WTC11 (cell line): ENCODE measurements at places on chromosomes 12 and 14.

DNA sequence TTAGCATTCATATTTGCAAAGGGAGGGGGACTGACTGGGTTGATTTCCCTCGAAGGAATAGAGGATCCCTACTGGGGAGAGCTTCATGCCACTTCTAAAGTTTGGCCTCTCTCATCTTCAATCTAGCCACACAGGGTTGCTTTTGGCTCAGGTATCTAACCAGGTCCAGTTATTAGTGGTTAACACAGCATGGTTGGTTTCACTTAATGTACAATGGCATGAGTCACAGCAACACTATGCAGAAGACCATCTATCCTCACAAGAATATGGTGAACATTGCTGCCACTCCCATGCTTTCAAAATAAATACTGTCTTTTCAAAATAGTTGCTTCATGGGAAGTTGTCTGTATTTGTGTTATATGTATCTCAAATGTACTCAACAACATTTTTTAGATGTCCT lies 6.6 kb upstream of the RAB3IP start:
- no peak overlapping the region for H3K4me3 ChIP-seq
- H3K36me3 ChIP-seq = no peaks in the 10 kb centered on the region
- peaks cover 16% of the 10 kb centered on the region for H3K27me3 ChIP-seq
- no peak for DNase-seq
- H3K4me1 ChIP-seq = no peaks in the 10 kb centered on the region

DNA sequence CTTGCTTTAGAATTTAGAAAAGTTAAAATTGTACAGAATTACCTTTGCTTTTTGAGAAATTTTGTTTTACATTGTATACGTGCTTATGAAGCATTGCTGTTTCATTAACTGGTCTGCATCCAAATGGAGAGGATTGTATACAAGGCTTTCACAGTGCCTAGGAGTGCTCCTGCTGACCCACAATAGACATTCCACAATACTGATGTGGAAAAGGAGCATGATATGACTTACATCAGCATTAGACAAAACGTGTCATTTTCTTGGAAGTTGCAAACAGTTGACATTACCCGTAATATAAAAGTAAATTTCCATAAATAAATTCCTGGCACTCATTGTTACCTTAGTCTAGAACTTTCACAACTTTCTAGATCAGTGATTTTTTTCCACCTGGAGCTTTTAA lies 1.9 kb downstream of the PRKD1 start:
- H3K36me3 ChIP-seq = no peaks in the 10 kb centered on the region
- H3K27ac ChIP-seq = no peak overlapping the region
- DNase-seq = no peak
- peak overlapping the region; percentile 88 for H3K4me3 ChIP-seq

DNA sequence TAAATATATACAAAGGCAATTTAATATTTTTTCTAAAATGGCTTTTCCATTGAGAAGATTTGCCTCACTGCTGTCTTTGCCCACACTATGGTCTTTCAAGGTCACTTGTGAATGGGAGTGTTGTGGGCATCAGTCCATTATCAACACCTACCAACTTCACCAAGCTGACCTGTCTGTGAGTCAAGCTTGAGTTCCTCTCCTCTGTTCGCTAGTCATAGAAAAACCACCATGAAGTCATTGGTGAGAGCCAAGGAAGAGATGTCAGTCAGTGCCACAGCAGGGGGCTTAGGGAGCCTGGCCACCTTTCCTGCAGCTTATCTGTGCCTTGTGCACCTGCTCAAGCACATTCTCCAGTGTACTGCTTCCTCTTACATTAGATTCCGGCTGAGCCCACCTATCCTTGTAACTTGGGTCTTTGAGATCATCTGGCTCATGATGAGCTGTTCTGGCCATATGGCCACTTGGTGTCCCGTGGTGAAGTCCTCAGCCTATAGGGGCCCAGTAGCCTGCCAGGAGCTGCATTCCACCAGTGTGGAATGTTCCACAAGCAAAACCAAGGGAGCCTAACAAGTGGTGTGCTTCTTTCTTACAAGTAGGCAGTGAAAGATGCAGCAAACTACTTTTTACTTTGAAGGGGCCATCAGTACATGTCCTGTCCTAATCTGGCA lies 80.8 kb upstream of the C12orf71 start:
- H3K4me3 ChIP-seq = no peak overlapping the region
- no peaks in the 10 kb centered on the region for H3K36me3 ChIP-seq
- no peaks in the 10 kb centered on the region; the same call in 1 of the 2 replicates for H3K27me3 ChIP-seq
- H3K27ac ChIP-seq = no peak overlapping the region

DNA sequence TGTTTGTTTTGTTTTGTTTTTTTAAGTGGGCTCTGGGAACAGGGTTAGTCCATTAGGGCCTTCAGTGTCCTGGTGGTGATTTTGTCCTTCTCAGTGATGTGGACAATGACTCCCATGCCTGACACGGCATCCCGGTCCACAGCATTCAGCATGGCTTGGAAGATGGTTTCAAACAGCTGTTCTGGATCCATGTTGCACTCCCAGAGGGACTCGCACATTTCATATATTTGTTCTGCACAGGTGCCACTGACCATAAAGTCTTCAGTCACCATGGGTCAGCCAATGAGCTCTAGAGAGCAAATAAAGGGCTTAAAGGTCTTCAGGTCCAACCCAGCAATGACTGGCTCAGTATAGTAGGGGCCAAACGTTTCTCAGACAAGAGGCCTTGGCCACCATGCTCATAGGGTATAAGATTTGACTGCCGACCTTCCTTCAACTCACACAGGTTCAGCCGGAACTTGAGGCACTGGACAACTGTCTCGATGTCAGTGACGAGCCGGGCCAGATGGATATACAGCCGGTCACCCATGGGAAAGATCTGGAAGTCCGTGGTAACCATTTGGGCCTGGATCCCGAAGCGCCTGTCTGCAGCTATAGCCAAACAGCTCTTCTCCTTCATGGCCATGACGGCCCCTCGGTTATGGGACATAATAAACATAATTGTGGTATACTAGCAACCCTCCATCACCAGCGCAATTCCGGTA lies 18.0 kb downstream of the OR10P1 start:
- no peak overlapping the region for H3K27ac ChIP-seq
- peaks cover 9% of the 10 kb centered on the region for H3K27me3 ChIP-seq
- H3K4me1 ChIP-seq = peaks cover 8% of the 10 kb centered on the region
- no peak overlapping the region for H3K4me3 ChIP-seq
- no peak for DNase-seq

DNA sequence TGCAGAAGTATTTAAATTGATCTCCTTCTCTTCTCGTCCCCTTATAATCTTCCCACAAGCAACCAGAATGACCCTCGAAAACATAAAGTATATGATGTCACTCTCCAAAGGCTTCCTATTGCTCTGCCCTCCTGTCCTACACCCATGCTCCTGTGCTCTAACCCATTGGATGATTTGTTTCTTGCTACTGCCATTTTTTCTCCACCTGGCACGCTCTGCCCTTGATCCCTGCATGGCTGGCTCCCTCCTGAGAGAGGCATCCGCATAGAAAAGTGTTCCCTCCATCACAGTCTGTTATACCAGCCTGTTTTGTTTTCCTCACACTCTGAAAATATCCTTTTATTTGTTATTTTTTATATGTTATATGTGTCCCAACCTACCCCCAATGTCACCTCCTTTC lies 19.8 kb downstream of the MYRFL start:
- H3K36me3 ChIP-seq = 0 out of 2 replicates have a peak, but pooled peaks cover 1% of the 10 kb centered on the region
- no peak overlapping the region for H3K4me3 ChIP-seq
- H3K27ac ChIP-seq = no peak overlapping the region

GRCh38 chr12:93323625-93324329 lies 53.9 kb upstream of the NUDT4 start:
- H3K27ac ChIP-seq = no peak overlapping the region; the same call in 1 of the 2 replicates
- DNase-seq = no peak
- H3K4me1 ChIP-seq = no peaks in the 10 kb centered on the region

DNA sequence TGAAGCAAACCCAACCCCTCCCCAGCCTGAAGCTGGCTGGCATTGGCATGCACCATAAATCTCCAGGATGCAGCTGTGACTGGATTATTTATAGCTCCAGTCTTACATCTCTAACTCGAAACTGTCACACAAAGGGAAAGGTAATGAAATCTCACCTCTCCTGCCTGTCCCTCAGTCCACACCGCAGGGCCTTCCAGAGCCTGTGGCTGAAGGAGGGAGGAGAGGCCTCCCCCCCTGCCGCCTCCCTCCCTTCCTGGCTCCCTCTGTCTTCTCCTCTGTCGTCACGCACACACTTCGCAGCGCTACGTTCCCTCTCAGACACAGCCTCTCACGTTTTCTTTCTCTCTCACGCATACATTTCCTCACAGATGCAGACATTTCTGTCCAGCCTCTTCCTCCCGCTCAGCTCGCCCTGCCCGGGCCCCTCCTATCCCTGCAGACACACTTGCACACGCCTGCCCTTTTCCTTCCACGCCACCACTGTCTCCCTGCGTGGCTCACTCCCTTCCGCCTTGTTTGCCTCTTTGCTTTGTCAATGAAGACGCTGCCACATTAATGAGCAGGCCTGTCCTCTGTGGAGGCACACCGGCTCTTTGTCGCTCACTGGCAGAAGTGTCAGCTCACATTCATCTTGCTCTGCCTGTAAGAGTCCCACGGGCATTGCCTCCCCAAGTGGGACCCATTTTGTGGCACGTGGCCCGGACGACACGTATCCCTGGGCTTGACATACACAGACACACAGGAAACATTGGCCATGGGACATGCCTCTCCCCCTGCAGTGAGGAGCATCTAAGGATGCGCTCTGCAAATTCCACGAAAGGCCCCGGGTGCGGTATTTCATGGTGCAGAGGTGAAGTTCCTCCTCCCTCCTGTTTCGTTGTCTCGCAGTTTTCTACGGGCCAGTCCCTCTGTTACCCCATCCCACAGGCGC lies 27.9 kb downstream of the IRF2BPL start:
- H3K27ac ChIP-seq = peak overlapping the region; percentile 30
- no peak overlapping the region for H3K4me3 ChIP-seq
- no peaks in the 10 kb centered on the region for H3K36me3 ChIP-seq
- no peak for DNase-seq
